ENCODE measurements at places on chromosomes 11 and 22.

DNA sequence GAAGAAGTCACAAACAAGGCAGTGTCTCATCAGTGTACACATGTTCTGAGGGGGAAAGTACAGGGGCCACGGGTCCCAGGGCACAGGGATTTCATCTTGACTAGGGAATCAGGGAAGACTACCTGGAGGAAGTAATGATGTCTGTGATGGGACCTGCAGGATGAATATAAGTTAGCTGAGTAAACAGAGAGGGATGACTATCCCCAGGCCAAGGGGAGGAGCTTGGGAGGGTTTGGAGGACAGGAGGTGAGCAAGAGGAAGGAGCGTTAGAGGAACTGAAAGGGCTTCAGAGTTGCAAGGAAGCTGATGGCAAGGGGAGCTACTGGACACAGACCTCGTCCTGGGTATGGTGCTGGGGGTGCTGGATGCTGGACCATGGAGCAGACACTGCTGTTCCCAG, 56.4 kb downstream of the TRAF6 start:
- no peak for DNase-seq

DNA sequence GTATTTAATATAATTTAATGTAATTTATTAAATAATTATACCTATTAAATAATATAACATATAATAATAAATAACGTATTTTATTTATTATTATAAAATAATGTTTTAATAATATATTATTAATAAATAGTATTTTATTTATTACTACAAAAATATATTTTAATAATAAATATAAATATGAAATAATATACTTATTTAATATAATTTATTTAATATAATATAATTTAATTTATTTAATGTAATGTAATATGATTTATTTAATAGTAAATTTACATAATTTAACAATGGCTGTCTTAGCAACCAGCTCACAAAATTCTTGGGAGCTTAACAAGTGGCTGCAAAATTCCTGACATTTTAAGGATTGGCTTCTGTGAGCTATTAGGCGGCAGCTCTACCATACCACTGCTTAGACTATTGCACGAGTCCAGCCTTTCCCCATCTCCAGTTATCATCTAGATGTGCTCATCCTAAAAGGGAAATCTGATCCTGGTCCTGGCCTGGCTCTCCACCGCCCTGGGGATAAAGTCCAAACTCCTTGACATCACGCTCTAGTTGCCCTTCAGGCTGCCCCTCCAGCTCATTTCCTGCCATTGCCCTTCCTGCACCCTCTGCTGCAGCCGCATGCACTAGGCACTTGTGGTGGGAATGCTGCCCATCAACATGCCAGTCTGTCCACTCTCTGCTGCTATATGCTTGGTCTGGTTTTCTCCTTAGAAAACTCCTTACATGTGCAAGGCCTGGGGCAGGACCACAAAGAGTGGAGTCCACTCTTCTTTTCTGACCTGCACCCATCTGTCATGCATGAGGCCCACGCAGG, 9.8 kb downstream of the MMP20 start:
- DNase-seq = no peak

DNA sequence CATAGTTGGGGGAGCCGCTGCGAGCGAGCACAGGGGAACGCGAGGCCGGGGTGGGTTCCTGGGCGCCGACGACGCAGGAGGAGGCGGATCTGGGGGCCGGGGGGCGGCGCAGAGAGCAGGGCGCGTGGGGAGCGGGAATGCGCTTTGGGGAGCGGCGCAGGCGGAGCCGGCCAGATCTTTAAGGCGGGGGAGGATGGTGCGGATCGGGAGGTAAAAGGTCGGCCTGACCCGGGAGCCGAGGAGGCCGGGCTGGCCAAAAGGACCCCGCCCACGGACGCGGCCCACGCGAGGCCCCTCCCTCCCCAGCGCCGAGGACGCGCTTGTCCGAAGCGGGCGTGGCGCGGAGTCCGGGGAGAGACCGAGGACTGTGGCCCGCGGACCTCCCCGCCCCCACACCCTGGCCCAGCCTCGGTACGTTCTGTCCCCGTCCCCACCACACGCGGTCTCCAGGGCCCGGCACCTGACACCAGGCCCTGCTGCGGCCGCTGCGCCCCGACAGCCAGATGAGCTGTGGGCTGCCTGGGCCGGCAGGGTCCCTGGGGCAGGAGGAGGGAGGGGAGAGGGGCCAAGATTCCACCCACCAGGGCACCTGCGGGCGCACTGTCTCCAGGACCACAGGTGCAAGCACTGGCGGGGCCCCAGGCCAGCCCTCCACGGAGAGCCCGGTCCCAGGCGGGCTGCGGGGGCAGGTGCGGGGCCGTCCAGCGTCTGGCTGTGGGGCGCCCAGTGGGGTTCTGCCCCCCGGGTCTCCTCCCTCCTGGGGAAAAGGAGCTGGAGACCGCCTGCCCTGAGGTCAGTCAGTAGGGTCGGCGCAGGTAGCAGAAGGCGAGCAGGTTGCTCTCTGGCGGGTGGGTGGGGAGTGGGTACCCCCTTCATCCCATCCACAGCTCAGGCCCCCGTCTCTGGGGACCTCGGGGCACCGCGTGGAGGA, 10.9 kb downstream of the PIM3 start:
- DNase-seq = no peak

DNA sequence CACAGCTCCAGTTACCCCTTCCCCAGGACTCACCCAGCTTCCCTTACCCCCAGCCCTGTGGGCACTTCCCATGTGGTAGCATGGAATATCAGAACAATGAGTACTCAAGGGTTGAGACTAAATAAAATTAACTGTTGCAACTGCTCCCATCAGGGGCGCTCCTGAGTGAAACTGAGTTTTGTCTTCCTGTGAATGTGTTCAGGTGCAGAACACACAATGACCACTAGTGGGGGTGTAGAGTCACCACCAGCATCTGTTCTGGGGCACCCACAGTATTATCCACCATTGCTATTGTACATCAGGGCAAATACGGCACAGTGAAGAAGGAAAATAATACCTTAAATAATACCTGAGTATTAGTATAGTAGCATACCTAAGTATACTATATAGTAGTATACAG, 689.7 kb downstream of the TBC1D22A start:
- no peak for DNase-seq

Data from fibroblast of skin of left biceps (primary cell).